ENCODE measurements at places on chromosomes 6 and 20. TPM values are rescaled to one million over a fixed set of nuclear protein-coding genes. Genes with fewer than 3 reads are reported as not detected.
A peak's percentile ranks its signal among the peaks of the same experiment; 100 is the strongest.

C20orf144 gene
- not detected for polyA plus RNA-seq

DOK5 gene
- polyA plus RNA-seq = 5.7 TPM

NNAT gene
- polyA plus RNA-seq = 0.69 TPM

SH3BGRL2 gene
- polyA plus RNA-seq = 3.8 TPM

ZNF311 gene
- polyA plus RNA-seq = 1.4 TPM

GCNT2 gene
- polyA plus RNA-seq = 3.4 TPM

DNA sequence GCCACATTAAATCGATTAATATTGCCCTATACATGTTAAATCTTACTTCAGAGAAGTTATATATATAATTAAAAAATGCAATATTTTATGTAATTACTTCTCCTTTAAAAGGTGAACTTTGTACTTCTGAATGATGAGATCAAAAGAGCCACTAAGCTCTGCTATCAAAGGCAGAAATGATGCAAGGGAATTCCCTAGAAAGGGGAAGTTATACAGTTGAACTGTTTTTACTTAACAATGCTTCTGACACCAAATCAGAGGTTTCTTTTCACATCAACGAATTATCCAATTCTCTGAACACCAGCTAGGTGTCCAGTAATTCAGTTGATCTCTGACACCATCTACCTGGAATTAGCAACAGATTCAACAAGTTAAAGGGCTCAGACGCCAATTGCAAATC is 319.9 kb upstream of the TSHZ2 start:
- no peak overlapping the region for H3K27ac ChIP-seq
- H3K4me3 ChIP-seq = no peak overlapping the region
- H3K4me1 ChIP-seq = no peaks in the 10 kb centered on the region
- H3K36me3 ChIP-seq = no peaks in the 10 kb centered on the region
- DNase-seq = no peak

DNA sequence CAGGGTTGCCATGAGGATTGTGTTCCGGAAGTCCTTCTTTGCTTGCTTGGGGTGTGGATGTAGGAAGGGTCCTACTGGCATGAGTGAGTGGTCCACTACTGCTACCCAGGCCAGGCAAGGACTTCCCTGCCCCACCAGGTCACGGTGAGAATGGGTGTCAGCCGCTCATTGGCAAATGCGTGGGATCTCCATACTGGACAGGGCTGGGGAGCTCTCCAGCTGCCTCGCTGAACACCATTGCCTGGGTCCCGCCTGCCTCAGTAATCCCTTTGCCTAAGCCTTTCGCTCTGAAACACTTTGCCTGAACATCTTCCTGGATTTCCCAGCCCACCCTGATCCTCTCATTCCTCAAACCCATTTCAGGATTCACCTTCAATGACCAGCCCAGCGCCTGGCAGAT is 59.5 kb downstream of the CTCFL start:
- H3K27ac ChIP-seq = no peak overlapping the region
- H3K4me3 ChIP-seq = no peak overlapping the region
- peaks cover 6% of the 10 kb centered on the region for H3K4me1 ChIP-seq
- no peaks in the 10 kb centered on the region for H3K27me3 ChIP-seq
- no peak for DNase-seq

DNA sequence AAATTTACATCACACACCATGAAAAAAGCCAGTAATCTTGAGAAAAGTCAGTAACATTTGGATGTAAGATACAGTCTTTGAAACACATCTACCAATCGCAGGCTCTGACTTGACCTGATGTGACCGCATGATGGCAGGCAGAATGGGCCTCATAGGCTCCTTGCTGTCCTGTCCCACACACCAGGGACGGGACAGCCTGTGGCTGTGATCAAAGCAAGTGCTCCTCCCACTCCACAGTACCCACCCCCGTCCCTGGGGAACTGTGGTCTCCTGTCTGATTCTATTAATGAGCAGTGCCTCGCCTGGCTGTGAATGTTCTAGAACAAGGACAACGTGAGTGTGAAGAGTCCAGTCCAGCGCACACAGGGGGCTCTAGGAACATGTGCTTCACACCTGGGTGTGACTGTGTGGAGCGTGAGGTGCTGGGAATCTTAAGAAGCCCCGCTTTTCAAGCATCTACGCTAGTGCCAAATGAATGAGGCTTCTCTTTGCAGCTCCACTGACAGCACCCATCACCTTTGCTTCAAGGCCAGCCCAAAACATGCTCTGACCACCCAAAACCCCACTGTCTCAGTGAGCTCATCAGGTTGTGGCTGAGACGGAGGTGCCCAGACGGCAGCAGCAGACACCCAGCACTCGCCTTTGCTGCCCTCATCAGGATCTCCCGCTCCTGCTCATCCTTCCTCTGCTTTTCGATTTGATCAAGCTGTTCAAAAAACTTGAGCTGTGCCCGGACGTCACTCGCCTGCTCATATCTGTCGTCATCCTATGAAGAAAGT is 67.1 kb downstream of the TAF4 start:
- H3K27me3 ChIP-seq = no peaks in the 10 kb centered on the region
- no peak overlapping the region for H3K4me3 ChIP-seq
- H3K36me3 ChIP-seq = no peaks in the 10 kb centered on the region
- no peak overlapping the region for H3K27ac ChIP-seq

DNA sequence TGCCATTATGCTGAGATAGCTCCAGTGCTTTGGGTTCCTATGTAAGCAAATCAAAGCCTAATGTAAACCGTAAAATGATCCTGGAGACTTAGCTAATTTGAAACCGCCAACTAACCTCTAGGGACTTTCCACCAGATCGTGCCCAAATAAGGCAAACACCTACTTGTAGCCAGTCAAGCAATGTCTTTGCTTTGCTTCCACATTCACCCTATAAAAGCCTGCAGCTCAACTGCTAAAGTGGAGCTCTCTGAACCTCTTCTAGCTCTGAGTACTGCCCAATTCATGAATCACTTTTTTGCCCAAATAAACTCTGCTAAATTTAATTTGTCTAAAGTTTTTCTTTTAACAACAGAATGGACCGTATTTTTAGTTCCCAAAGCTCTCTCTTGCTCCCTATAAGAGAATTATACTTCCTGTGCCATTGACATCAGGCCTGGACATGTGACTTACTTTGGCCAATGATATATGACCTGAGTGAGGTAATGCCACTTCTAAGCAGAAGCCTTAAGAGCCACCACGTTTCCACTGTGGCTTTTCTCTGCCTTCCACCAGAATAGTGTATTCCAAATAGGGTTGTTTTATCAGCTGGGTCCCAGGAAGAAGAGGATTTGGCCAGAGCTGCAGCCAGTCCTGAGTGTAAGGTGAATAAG is 34.8 kb upstream of the PSMF1 start:
- DNase-seq = no peak
- no peak overlapping the region for H3K27ac ChIP-seq
- no peaks in the 10 kb centered on the region for H3K36me3 ChIP-seq
- no peak overlapping the region for H3K4me3 ChIP-seq
- no peaks in the 10 kb centered on the region for H3K4me1 ChIP-seq

DNA sequence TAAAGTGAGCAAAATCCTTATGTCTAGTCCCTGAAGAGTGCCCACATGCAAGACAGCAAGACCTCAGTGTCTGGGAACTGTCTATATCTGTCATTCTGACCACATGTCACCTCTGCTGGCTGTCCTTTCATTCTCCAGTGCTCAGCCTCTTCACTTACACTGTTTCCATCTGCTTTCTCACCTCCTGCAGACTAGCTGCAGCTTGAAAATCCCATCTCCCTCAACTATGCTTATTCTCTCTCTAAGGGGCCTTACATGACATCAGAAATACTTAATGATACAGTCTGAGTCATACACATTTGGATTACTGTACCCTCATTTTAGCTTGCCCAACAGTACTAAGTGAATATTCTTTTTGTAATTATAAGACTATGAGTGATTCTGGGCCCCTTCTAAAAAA is 587.8 kb downstream of the EPM2A start:
- H3K27ac ChIP-seq = no peak overlapping the region
- no peak for DNase-seq
- no peaks in the 10 kb centered on the region for H3K36me3 ChIP-seq
- H3K27me3 ChIP-seq = no peaks in the 10 kb centered on the region

- no peaks in the 10 kb centered on the region for H3K36me3 ChIP-seq
- peak overlapping the region; percentile 61 for H3K27ac ChIP-seq
- H3K4me3 ChIP-seq = no peak overlapping the region
- H3K27me3 ChIP-seq = no peaks in the 10 kb centered on the region
- DNase-seq = peak; percentile 58
These were observed 21.5 kb downstream of the SYNJ2 start for GRCh38 chr6:158002951-158003853.

GRCh38 chr6:25441663-25442270 is 162.6 kb downstream of the CARMIL1 start:
- DNase-seq = no peak
- H3K4me1 ChIP-seq = no peaks in the 10 kb centered on the region
- H3K4me3 ChIP-seq = no peak overlapping the region
- no peaks in the 10 kb centered on the region for H3K36me3 ChIP-seq
- H3K27ac ChIP-seq = no peak overlapping the region

Data from ovary (tissue), 10 donors.